ENCODE measurements at places on chromosomes 11 and 22.

- no peak for DNase-seq
These were observed 39.9 kb downstream of the MYEOV start for GRCh38 chr11:69333879-69334278.

- DNase-seq, result no peak
These were observed 3.1 kb downstream of the GNB1L start for GRCh38 chr22:19851291-19852176.

- no peak for DNase-seq
These were observed 6.9 kb downstream of the C11orf68 start for GRCh38 chr11:65911682-65912568.

GRCh38 chr11:106242718-106243415 is 165.4 kb downstream of the AASDHPPT start:
- DNase-seq, result no peak

DNA sequence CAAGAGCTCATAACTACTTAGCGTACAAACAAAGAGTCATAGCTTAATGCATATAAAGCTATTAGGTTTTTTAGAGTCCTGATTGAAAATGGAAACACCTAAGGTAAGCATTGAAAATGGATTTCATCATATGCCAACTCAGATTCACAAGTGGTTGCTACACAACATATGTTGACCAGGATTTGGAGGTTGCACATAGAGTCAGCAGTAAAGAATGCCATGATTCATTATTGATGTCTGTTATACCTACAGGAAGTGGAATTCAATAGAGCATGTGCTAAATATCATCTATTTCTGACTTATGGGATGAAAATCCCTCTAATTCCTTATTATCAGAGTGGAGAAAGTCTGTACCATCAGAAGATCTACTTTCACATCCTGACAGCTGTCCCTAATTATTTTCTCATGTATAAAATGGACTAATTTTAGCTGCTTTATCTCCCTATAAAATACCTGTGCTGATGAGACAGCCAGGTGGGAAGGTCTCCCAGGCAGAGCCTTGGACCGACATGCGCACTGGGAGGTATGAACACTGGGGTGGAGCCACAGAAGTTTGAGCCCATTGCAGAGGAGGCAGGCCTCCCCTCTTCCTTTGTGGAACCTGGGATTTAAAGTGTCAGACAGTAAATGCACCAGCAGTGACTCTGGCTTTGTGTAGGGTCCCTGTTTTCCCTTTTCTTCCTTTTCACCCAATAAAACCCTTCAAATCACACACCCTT is 204.2 kb downstream of the AASDHPPT start:
- no peak for DNase-seq

DNA sequence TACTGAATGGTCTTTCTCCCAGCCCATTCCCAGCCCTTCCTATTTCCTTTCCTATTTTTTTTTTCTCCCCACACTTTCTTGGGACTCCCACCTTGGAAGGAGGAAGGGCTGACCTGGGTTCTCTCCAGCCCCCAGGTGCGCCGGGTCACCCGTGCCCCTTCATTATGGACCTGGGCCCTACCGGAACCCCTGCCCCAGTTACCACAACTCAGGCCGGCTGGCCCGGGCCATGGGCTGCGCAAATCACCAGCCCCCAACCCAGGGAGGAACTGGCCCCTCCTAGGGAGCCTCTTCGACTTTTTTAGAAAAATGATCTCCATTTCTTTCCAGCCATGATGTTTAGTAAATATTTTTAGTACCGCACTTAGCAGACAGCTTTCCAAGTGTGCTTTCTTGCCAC is 62.2 kb downstream of the MORC2 start:
- no peak for DNase-seq

- no peak for DNase-seq
These were observed 31.4 kb downstream of the CASP12 start for GRCh38 chr11:104866815-104867214.

GRCh38 chr11:13881226-13881905 is 81.2 kb upstream of the SPON1 start:
- no peak for DNase-seq

DNA sequence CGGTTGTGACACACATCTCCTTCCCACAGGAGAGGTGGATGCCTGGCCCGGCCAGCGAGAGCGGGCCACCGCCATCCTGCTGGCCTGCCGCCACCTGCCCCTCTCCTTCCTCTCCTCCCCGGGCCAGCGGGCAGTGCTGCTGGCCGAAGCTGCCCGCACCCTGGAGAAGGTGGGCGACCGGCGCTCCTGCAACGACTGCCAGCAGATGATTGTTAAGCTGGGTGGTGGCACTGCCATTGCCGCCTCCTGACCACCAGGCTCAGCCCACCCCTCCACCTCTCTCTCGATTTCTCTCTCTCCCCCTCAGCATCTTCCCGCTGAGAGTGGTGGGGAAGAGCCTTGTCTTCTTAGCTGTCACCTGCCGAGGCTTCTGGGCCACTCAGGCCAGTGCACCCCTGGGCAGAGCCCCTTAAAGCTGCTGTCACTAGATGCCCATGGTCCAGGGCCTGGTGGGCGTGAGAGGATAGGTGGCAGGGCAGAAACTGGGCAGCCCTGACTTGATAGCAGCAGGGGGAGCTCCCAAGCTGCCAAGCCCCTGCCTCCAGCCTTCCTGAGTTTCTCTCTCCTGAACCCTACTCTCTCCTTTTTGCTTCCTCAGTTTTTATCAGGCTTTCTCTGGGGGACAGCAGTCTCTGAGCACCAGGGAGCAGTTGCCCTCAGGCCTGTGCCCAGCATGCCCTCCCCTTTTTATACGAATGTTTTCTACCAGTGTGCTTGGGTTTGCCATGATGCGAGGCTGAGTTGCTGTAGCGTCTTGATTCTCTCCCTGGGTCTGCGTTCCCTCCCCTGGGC is 9.3 kb downstream of the SHISA8 start:
- no peak for DNase-seq

GRCh38 chr11:86737737-86738136 is 62.6 kb upstream of the PRSS23 start:
- DNase-seq, result no peak

GRCh38 chr22:49197505-49197904 is 630.2 kb downstream of the BRD1 start:
- DNase-seq, result no peak

- no peak for DNase-seq
These were observed 5.2 kb downstream of the POLD4 start for GRCh38 chr11:67347964-67348749.

DNA sequence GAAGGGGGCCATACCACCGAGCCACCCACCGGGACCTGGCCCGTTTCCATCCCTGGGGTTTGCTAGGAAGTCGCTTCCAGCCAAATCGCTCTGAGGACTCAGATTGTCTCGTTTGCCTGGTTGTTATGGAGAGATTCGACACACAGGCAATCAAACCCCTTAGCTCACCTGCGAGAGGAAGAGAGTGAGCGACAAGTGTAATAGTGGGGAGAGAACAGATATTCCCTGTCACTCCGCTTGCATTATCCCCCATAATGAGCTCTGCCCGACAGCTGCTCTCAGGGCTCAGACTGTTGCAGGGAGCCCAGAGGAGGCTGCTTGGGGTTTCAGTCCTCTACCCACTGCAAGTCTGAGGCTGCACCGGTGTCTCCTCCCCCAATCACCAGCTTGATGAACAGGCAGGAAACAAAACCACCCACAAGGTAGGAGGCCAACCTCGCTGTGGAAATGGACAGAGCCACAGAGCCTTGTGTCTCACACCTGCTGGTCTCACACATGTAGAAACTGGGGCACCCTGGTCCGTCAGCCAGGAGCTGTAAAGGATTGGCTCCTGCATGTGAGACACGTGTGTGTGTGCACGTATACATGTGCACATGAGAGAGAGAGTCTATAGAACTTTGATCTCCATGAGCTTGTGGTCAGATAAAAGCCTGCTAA is 351.1 kb downstream of the BUD13 start:
- no peak for DNase-seq

DNA sequence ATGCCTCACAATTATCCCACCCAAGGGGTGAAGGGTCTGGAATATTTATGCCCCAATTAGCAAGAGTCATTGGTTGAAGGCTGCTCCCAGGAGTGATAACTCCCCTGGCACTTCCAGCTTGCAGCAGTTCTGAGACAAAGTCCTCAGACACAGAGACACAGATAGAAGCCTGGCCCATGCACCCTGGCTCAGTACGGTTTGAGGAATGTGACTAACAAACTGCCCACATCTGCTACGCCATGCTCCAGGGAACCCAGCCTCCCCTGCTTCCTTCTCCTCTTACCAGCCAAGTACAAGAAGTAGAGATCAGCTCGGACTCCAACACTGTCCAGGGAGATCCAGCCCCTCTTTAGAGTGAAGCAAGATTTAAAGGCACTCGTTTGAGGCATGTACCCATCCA is 48.5 kb upstream of the BMAL1 start:
- DNase-seq, result no peak

DNA sequence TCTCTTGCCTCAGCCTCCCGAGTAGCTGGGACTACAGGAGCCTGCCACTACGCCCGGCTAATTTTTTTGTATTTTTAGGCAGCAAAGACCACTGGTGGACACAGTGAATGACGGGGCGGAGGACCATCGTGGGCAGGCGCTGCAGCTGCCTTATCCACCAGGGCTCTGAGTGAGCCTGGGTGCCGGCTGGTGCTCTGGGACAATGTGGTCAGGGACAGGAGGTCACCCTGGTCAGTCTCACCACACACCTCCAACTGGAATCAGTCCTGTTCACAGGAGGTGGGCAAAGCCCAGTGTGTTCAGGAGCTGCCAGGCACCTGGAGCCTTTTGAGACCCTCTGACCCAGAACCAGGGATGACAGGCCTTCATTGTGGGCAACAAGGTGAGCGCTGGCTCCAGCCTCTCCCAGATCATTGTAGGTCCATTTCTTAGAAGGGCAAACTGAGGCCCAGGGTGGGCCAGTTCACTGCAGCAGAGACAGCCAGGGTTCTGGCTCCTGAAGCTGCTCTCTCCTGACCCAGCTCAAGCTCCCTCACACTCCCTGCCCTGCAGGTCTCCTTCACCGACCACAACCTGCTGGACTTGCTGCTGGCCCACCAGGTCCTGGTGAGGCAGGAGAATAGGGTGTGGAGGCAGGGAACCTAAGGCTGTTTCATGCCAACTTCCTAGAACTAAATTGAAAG is 15.7 kb upstream of the CABP2 start:
- no peak for DNase-seq

DNA sequence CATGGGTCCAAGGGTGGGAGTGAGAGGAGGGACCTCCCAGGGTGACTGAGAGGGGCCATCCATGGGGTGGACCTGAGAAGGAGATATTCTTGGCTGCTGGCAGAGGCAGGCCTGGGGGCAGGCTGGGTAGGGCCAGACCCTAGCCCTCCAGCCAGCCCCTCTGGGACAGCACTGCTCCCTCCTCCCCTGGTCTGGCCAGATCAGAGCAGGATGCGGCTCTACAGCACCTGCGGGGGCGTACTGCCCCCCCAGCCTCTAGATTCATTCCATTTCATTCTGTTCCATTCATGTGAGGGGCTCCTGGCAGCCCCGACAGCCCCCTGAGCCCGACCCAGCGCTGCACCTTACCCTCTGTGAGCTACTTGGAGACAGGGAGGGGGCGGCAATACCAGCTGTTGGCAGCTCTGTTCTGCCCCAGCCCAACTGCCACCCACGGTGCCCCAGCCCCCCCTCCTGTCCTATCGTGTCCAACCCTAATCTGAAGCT is 34.3 kb upstream of the MYRF start:
- no peak for DNase-seq

DNA sequence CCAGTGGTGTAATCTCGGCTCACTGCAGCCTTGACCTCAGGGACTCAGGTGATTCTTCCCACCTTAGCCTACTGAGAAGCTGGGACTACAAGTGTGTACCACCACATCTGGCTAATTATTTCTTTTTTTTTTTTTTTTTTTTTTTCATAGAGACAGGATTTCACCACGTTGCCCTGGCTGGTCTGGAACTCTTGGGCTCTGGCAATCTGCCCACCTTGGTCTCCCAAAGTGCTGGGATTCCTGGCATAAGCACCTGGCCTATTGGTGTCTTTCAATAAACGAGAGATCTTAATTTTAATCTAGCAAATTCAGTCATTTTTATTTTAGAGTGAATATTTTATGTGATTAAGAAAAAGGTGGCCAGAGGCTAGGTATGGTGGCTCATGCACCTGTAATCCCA is 40.1 kb downstream of the DGCR2 start:
- DNase-seq, result no peak

- DNase-seq, result no peak
These were observed 730.6 kb downstream of the METTL15 start for GRCh38 chr11:28838741-28839140.

GRCh38 chr11:9688716-9689511 is 25.0 kb downstream of the SWAP70 start:
- peak; percentile 35 for DNase-seq

DNA sequence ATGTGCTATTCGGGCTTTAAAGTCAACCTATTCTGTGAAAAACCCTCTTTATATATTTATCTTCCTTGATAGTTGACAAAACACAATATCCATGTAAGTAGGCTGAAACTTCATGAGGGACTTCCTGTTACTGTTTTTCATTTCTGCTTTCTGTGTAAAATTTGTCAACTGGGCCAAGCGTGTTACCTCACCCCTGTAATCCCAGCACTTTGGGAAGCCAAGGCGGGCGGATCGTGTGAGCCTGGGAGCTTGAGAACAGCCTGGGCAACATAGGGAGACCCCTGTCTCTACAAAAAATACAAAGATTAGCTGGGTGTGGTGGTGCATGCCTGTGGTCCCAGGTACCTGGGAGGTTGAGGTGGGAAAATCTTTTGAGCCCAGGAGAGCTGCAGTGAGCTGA is 66.5 kb upstream of the SLC25A18 start:
- peak; percentile 3 for DNase-seq

- DNase-seq, result no peak
These were observed 219.4 kb downstream of the CADM1 start for GRCh38 chr11:115284773-115285172.

GRCh38 chr11:62512961-62513360 is 33.6 kb downstream of the AHNAK start:
- DNase-seq, result peak; percentile 21

GRCh38 chr11:1138097-1138496 is 19.7 kb upstream of the MUC5AC start:
- no peak for DNase-seq

GRCh38 chr11:8527939-8528338 is 66.1 kb downstream of the STK33 start:
- no peak for DNase-seq

DNA sequence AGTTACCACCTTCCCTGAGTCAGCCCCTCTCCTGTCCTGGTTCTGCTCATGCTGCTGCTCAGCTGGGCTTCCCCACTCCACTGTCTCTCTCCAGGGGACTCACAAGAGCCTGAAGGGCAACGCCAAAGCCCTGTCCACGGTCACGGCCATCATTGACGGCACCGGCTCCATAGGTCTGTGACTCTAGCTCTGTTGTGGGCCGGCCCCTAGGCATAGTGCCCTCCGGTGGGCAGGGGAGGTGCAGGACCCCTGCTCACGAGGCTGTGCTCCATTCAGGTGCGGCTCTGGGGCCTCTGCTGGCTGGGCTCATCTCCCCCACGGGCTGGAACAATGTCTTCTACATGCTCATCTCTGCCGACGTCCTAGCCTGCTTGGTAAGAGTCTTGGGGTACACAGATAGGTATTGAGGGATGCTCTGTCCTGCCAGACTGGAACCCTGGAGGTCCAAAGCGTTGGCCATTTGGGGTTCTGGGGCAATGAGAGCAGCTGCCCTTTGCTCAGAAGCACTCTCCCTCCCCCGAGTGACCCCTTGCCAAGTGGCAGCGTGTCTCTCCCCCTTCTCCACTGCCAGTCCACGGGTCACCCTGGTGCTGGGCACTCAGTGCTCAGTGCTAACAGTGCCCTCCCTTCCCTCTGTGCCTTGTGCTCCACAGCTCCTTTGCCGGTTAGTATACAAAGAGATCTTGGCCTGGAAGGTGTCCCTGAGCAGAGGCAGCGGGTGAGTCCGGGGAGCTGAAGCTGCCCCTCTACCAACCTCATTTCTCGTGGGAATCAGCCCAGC is 22.4 kb downstream of the SLC37A2 start:
- DNase-seq, result no peak
